ENCODE measurements at places on chromosomes 3 and 15.

- no peak for DNase-seq
These were observed 51.0 kb downstream of the DPPA2 start for GRCh38 chr3:109265295-109265694.

DNA sequence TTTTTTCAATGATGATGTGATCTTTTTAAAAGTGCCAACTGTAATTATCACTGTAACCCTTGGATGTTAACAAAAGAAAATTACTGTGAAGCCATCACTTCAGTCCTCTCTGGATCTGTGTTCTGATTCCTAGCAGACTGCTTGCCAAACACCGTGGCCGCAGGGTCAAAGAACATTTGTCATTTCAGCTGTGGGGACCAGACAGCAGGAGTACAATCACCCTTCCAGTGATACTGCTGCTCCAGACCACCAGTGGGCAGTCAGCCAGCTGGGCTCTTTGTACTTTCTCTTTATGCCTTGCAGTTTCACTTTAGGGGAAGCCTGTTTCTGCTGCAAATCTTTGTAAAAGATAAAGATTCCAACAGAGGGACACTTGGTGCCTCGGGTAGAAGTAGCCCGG lies 770.0 kb downstream of the GRM7 start:
- DNase-seq = no peak

GRCh38 chr15:62900071-62900802 lies 142.3 kb upstream of the TPM1 start:
- no peak for DNase-seq

- no peak for DNase-seq
These were observed 6.4 kb upstream of the ITGB5 start for GRCh38 chr3:124893526-124893925.

- no peak for DNase-seq
These were observed 1.6 kb downstream of the BOC start for GRCh38 chr3:113212844-113213375.

DNA sequence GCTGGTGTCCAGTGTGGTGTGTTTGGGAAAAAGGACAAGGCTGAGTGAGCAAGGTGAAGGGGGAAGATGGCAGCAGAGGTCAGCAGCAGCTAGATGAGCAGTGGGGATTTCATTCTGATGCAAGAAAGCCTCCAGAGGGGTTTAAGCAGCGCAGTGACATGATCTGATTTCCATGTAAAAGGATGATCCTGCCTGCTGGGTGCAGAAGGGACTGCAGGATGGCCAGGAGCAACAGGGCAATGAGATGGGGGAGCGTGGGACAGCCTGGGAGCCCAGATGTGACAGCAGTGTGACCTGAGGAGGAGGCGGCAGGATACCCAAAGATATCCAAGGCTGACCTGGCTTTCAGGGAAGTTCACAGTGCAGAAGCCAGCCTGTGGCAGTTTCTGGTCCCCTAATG lies 6.1 kb downstream of the WNT7A start:
- DNase-seq = no peak

- DNase-seq = no peak
These were observed 106.9 kb upstream of the SLCO2A1 start for GRCh38 chr3:134136604-134137003.

- DNase-seq = no peak
These were observed 486.8 kb upstream of the THBS1 start for GRCh38 chr15:39094116-39094515.

- no peak for DNase-seq
These were observed 94.6 kb upstream of the PLXNA1 start for GRCh38 chr3:126888186-126888760.

- no peak for DNase-seq
These were observed 276.9 kb upstream of the IL12A start for GRCh38 chr3:159711560-159712333.

DNA sequence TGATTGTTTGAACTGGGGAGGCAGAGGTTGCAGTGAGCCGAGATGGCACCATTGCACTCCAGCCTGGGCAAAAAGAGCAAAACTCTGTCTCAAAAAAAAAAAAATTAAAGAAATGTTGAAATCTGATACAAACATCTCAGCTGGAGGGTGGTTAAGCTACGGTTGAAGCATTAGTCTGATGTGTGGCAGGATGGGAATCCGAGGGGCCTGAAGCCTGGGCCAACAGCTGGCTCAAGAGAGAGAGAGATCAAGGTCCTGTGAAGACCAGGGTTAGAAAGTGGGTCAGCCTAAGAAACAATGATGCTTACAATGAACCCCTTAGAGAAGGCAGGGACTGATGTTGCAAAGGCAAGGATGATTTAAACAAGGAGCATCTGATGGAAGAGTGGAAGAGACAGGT lies 69.8 kb downstream of the CD200R1L start:
- no peak for DNase-seq

GRCh38 chr15:74830868-74831267 lies 4.4 kb downstream of the CPLX3 start:
- no peak for DNase-seq

DNA sequence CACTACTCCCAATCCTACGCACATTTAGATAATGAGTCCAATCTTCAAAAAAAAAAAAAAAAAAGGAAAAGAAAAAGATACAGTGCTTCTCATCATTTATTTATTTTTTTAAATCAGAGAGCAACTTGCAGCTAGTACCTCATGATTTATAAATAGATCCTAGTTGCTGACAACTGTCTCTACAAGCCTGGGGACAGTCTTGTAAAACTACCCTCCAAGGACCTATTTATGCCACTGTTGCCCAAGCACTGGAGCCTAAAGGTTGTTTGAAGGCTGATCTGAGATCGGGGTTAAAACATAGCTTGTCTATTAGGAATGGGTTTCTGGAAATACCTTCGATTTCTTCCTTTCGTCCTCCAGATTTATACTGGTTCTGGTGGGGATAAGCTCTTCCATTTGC lies 14.7 kb downstream of the GABRR3 start:
- DNase-seq = no peak

DNA sequence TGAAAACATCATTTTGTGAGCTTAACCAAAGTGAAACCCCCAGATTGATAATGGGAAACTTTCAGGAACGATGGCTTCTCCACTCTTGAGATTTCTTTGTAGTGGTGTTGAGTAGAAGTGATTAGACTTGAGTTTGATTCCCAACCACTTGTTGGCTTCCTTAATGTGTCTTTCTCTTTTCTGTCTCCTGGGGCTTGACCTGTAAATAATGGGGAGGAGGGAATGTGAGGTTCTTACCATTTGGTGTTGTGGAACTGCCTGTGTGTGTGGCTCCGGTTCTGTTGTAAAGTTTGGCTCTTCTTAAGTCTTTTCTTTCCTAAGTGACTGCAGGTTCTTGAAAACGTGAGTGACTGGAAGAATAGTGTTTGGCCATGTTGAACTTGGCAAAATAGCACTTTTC lies 2.7 kb downstream of the CDV3 start:
- no peak for DNase-seq

- peak; percentile 33 for DNase-seq
These were observed 230.5 kb upstream of the CHRNA7 start for GRCh38 chr15:31799715-31800321.

DNA sequence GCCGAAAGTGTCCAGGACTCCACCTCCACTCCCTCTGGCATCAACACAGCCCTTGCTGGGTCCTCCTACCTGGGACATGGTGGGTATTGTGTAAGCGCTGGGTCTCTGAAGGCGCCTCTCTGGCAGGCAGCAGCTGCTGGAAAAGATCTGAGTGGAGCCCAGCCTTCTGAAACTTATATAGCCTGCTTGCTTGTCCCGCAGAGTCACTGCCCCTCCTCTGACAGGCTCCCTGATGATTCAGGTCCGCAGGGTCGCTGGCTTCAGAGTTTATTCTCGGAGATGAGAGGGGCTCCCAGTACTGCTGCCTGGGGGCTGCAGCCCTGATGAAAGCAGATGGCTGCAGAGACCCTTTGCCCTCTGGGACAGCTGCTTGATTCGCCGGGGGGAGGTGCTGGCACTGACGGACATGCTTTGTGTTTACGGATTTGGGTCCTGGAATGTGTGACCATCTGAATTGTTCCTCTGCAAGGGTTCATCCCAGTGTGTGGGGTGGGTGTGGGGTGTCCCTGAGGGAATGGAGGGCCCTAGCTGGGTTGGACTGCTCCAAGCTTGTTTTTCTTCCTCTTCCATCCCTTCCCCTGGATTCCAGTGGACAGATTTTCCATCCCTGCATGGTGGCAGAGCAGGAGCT lies at the start of gene MUSTN1:
Gene MUSTN1, minus strand, starts transcription at position 149 of the 631 bp plus-strand sequence. Its CDS starts 71 bp downstream, at position 78.
- no peak for DNase-seq

Data from GM20000 (cell line).